Renal cortex interstitium (tissue), 15 donors: ENCODE measurements at places on chromosomes 5 and 9. TPM values are rescaled to one million over a fixed set of nuclear protein-coding genes. Genes with fewer than 3 reads are reported as not detected.

DNA sequence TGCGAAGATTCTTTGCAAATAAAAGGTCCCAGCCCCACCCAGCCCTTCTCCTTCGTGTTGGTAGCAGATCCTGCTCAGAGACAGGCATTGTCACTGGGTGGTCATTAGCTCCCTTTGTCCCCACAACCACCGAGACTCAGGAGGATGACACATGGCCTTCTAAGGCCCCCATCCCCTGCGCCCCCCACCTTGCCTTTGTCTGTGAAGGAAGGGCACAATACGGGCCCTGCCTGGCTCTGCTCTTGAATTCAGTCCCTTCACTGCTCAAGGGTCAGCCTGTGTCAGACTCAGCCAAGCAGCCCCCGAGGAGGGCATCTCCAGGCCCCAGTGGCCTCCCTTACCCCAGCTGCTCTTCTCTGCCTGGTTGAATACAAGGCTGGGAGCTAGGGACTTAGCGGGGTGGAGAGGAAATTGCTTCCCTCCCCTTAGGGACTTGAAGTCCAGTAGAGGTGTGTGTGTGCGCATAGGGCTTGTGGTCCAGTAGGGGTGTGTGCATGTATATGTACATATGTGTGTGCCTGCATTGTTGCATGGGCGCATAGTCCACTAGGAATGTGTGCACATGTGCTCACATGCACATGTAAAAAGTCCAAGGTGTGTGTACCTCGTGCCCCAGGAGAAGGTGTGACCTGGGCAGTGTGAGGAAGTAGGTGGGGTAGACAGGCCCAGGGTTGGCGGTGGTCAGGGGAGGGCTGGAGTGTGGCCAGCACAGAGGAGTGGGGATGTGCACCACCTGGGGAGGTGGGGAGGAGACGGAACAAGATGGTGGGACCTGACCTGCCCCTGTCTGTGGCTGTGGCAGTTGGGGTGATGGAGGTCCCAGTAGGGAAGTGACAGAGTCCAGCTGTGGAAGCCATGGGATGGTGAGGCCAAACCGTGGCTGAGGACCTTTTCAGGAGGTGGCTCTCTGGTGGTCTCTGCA lies 59.1 kb downstream of the PHF2 start:
- DNase-seq = no peak

- no peak for DNase-seq
Measured at GRCh38 chr5:119347991-119348390, 7.8 kb upstream of the TNFAIP8 start.

DNA sequence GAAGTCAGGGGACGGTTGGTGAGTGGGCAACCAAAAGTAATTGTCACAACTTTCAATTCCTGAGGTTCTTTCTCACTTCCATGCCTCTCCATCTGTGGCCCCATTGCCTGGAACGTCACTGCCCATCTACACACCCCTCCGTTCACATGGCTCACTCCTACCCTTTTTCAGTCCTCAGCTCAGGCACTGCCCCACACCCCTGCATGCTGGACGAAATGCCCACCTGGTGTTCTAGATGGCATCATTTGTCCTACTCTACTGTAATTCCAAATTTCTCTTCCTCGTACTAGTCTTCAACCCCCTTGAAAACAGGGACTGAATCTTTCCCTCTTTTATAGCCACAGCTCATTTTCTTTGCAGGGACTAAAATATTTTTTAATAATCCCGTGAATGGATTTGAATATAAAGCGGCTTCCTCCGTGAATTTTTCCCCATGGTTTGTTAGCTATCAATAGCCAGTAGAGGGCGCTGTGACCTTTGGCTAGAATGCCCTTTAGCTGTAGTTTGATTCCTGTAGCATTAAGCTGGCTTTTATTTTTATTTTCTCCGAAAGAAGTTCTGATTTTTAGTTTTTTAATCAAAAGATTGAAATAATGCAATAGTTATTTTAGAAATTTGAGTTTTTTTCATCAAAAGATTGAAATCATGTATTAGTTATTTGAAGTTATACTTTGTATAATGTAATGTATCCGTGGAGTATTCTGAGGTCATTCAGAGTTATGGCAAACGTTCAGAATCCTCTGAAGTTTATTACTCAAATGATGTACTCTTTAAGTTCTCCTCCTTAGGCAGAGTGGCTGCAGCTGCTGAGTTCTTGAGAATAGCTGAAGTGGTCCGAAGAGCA lies 232.1 kb downstream of the SH3GL2 start:
- peak; percentile 65 for DNase-seq

- DNase-seq = no peak
Measured at GRCh38 chr9:78363221-78363620, 66.3 kb downstream of the PSAT1 start.

ANKRD34B gene
- polyA plus RNA-seq = 0.26 TPM

CCNI2 gene
- 3.0 TPM for polyA plus RNA-seq

DNA sequence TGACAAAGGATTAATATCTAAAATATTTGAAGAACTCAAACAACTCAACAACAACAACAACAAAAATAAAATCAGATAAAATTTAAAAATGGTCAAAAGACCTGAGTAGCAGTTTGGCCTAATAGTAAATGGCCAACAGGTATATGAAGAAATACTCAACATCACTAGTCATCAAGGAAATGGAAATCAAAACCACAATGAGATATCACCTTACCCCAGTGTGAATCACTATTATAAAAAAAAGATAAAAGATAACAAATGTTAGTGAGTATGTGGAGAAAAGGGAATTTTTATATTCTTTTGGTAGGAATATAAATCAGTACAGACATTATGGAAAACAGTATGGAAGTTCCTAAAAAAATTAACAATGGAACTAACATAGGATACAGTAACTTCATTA lies 247.9 kb upstream of the TRPC7 start:
- DNase-seq = no peak

DNA sequence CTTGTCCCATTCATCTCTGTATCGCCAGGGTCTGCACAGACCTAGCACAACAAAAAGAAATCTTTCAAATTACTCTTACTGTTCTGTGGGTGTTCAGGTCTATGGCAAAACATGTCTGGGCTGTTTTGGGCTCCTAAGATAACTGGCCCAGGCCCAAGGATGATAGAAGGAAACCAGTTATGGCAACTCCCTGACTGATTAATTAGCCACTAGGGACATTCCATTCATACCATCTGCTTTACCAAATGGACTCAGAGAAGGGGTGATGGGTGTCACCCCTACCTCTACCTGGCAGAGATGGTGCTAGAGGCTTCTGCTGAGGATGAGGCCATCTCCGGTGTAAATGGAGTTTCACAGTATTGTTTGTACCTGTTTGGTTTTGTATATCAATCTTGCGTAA lies 1.9 kb downstream of the SLC31A2 start:
- DNase-seq = no peak

GRCh38 chr5:27158171-27158570 lies 119.8 kb upstream of the CDH9 start:
- no peak for DNase-seq

TICAM2 gene
- 2.8 TPM for polyA plus RNA-seq

GRCh38 chr9:11023201-11023600 lies 410.4 kb upstream of the PTPRD start:
- peak; percentile 2 for DNase-seq

IL12B gene
- 0.05 TPM for polyA plus RNA-seq

DNA sequence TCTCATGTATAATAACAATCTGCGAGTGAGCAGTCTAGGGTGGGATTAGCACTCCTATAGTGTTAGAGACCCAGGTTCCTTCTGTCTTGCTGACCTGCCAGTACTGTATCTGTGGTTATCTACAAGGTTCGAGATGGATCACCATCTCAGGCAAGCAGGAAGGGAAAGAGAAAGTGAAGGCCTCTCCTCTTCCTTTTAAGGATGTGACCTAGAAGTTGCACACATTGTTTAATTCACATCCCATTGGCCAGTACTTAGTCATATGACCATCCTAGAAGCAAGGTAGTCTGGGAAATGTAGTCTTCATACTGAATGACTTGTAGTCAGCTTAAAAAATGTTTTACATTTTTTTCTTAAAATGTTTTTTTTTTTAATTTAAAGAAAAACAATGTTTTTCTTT lies 168.6 kb downstream of the CARTPT start:
- DNase-seq = peak; percentile 9

SLC24A2 gene
- 0.10 TPM for polyA plus RNA-seq

DNA sequence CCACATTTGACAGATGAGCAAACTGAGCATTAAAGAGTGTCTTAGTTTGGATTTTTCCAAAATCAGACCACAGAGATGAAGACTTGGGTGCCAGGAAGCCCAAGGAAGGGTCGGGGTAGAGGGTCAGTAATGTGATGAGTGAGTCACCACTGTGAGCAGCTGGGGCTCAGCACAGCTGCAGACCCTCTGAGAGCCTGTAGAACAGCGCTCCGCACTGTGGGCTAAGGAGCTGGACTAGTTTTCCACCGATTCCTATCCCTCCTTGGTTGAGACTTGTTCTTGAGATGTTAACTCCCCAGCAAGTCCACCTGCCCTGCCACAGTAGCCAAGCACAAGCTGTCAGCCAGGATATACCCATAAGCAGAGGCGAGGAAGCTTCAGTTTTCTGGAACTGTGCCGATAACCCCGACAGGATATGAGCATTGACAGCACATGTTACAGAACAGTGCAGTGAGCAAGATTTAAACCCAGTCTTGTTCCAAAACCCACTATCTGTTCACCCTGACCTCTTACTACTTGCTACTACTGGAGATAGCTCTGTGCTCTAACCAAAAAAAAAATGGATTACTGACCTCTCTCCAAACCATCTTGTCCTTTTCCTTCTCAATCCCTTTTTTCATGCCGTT lies 31.8 kb downstream of the EGFLAM start:
- DNase-seq = no peak

CCDC192 gene
- 1.3 TPM for polyA plus RNA-seq

DNA sequence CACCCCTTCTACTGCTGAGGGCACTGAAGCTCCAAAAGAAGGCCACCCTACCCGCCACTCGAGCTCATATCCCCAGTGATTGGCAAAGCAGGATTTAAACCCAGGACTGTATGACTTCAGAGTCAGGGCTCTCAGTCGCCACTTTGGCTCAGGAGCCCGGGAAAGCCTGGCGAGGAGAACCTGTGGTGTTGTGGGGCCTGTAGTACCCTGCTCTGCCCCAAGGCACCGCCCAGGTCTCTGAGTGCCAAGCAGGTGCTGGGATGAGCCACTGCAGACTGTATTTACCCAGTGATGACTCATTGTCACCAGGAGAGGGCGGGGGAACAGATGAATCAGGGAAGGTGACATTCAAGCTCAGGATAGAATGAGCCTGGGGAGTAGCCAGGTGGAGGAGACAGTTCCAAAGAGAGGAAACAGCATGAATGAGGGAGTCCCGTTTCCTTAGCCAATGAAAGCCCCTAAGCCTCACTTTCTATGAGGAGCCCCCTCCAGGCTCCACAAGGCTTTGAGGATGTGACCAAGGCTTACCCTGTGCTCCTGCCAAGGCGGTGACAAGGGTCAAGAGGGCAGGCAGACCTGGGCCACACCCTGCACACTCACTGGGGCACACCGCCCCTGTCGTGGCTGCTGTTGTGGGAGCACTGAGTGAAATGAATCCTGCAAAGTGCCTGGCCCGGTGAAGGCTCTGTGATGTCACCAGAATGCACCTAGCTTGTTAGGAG lies 17.8 kb upstream of the DPM2 start:
- DNase-seq = no peak

- DNase-seq = no peak
Measured at GRCh38 chr5:161545344-161546094, 1.0 kb downstream of the GABRB2 start.

GRCh38 chr5:168266016-168266415 lies 25.4 kb upstream of the WWC1 start:
- no peak for DNase-seq

DNA sequence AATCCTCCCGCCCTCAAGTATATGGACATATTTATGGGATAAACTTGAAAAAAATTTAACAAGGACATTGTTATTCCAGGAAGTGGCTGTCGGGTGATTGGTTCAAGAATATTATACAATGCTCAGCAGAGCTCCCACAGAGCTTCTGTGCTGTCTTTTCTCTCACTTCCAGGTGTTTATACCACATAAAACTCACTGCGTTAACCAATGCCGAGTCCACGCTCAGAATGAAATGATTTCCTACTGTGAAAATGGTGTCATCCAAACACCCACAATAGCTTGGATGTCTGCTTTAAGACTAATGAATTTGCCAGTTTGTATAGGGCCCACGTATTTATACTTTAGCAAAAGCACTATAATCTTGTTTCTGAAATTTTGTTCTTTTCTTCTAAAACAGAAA lies 368.2 kb downstream of the NDUFS4 start:
- DNase-seq = no peak

TPPP gene
- polyA plus RNA-seq = 3.9 TPM

- DNase-seq = no peak
Measured at GRCh38 chr9:8769153-8769552, 969.6 kb upstream of the DMAC1 start.

PGM5 gene
- 35.6 TPM for polyA plus RNA-seq

GRCh38 chr5:156191547-156191946 lies 135.4 kb upstream of the SGCD start:
- no peak for DNase-seq

UIMC1 gene
- polyA plus RNA-seq = 42.4 TPM

GRCh38 chr5:68711293-68712200 lies 382.3 kb upstream of the SLC30A5 start:
- no peak for DNase-seq

DNA sequence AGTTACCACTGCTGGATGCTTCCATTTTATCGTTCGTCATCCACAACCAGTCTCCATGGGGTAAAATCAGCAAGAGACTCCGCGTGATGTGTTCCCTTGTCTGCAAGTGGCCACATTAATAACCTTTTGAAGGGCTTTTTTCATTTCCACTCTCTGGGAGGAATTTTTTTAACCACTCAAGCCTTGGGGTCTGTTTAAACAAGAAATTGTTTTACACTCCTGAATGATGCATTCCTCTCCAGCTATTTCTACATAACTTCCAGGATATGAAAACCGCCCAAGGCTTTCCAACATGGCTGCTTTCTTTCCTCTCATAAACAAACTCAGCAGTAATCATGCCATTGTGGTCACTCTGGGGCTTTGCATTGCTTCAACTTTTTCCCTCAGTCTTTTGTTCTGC lies 217.2 kb upstream of the DAPK1 start:
- DNase-seq = no peak

- peak; percentile 24 for DNase-seq
Measured at GRCh38 chr9:70470050-70471015, 55.9 kb upstream of the KLF9 start.

- peak; percentile 77 for DNase-seq
Measured at GRCh38 chr5:52787600-52788504, at the start of the genes ITGA1 and PELO. Gene ITGA1 (plus strand): TSS chr5:52787916. CDS start chr5:52788354, 438 bp downstream. Gene PELO (plus strand): TSS chr5:52787916. CDS start chr5:52800395, 12,479 bp downstream.

- no peak for DNase-seq
Measured at GRCh38 chr9:127898433-127899127, 823 bp downstream of the ST6GALNAC6 start.

ARSI gene
- 2.8 TPM for polyA plus RNA-seq
